CD4-positive, alpha-beta memory T cell (primary cell): ENCODE measurements at places on chromosomes 13 and 19.

GRCh38 chr13:33285420-33286124 is at the start of gene STARD13:
Gene STARD13, minus strand, starts transcription at chr13:33285755. Its CDS starts 117 bp downstream, at chr13:33285638.
- DNase-seq = no peak

DNA sequence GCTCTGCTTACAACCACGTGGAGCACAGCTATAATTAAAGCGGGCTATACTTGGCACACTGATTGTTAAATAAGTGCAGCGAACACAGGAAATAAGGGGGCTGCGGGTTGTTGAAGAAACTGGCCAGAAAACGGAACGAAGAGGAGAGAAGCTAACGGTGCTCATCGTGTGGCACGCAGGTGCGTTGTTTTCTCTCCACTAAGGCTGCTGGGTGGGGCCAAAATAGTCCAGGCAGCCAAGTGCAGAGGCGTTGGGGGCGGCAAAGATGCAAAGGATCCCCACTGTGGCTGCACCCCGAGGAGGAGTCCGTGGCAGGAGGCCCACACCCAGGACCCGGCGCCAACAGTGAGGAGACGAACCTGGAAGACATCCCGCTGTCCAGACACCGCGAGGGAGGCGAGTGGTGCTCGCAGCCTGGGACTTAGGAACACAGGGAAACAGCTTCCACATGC is 8.1 kb upstream of the ARL11 start:
- DNase-seq = no peak

DNA sequence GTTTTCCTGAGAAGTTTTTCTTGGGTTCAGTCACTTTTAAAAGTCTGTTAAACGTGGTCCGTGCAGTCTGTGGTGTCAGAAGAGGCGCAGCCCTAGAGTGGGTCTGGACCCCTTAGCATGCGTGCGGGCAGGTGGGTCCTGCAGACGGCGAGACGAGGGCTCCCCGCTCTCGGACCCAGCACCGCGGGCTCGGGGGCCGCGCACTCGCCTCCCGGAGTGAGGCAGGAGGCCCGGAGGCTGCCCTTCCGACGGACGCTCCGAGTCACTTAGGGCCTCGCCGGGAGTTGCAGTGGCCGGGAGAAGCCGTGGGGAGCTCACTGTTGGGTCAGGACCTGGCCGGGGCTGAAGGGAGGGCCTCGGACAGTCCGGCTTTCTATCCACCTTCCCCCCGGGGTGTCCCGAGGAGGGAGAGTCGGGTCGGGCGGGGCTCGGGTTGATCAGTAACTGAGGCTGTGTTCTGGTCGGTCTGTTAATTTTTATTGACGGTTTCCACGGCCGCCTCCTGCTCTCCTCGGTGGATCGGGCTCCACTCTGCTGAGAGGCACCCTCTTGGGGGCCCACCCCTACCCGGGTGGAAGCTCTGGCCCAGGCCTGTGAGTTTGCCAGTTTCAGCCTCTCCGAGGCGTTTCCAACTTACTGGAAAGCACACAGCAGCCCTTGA is 1.3 kb downstream of the PTBP1 start:
- DNase-seq = no peak

DNA sequence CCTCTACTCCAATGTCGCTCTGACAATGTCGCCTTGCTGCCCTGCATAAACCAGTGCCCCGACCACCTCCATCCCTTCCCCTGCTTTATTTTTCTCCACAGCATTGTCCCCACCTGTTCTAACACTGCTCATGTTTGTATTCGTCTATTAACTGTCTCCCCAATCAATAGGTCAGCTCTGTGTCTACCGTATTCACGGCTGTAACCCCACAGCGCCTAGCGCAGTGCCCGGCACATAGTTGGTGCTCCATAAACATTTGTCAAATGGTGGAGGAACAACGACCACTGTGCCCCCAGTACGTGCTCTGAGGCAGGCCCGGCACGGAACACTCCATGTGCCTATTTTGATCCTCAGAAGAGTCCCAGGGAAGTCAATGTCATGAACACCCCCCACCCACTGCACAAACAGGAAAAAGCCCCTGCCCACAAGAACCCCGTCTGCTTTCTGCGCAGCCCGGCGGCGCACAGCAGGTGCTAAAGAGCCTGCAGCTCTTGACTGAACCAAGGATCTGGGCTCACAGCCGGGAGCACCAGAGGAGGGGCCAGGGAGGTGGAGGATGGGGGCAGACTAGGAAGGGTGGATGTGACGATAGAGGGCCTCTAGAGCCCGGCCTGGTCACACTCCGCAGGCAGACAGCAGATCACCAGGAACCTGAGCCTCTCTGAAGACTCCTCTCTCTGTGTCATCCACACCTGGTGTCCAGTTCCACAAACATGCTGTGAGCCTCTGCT is 1.8 kb upstream of the CEACAM16 start:
- DNase-seq = no peak

GRCh38 chr19:55179606-55180484 is at the start of gene SYT5:
Gene SYT5, minus strand, starts transcription at chr19:55180289. Its CDS starts 1,248 bp downstream, at chr19:55179041.
- DNase-seq = peak; percentile 66

- DNase-seq = no peak
These were observed 250.7 kb downstream of the KCTD12 start for GRCh38 chr13:76635232-76636230.

DNA sequence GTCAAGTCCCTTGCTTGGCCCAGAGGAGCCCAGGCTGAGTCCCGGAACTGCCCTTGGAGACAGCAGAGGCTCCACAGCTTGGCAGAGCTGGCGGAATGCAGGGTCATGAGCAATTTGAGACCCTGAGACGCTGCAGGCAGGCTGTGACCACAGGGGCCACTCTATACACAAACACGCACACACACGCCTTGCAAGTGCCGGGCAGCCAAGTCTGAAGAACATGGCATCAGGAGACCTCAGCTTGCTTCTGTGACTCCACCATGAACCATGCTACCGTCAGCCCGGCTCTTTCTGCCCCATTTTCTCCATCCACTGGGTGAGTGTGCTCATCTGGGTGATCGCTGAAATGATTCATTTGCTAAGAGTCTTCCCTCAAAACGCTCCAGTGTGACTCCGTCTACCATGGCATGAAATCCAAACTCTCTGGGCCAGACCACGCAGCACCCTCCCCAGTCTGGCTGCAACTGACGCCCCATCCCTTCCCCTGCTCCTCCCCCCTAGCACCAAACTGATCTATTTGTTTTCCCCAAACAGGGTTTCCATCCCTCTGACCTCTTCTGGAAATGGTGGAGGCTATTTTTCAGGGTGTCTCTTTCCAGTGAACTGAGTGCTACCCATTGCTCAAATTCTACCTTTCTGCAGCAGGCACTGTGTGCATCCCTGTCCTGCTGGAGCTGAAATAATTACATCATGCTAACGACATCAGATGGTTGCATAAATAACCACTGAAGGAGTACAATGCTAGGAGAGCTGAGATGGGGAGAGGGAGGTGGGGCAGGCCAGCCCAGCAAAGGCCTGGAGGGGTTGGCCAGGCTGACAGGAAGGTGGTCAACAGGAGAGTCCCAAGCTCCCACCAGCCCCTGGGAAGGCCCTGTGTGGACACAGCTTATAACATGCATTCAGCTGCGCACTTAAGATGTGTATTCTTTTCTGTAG is 3.1 kb downstream of the CARS2 start:
- no peak for DNase-seq

- DNase-seq = no peak
These were observed 126.4 kb downstream of the TNFRSF19 start for GRCh38 chr13:23696610-23697009.

- DNase-seq = no peak
These were observed 15.8 kb downstream of the MRPS31 start for GRCh38 chr13:40755082-40755700.

- peak; percentile 15 for DNase-seq
These were observed 15.7 kb downstream of the PNPLA6 start for GRCh38 chr19:7550987-7551761.

DNA sequence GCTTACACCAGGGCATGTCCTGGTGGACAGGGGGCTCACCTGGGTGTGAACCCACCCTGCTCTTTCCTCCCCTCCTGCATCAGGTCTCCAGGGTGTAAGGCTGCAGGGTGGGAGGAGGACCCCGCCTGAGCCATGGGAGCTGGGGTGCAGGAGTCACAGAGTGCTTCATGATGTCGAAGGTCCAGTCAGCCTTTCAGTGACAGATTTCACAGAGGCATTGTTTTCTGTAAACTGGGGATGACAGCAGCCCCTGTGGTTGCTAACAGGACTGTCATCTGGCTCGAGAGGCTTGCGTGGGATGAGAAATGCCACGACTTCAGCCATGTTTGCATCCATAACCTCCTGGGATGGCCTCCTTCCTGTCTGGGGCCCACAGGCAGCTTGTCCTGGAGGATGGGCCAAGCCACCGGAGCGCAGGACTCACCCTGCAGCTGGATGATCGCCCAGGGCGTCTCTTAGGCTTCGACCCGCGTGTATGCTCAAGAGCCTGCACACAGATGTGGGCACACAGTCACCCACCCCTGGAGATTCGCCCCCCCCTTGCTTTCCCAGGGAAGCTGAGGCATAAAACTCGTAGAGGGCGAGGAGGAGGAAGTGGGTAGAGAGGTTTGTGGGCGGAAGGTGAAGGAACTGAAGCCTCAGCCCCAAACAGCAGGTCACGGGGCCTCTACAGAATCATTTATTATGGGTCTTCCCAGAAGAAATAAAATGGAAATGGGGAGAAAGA is 4.9 kb downstream of the NANOS3 start:
- peak; percentile 27 for DNase-seq

DNA sequence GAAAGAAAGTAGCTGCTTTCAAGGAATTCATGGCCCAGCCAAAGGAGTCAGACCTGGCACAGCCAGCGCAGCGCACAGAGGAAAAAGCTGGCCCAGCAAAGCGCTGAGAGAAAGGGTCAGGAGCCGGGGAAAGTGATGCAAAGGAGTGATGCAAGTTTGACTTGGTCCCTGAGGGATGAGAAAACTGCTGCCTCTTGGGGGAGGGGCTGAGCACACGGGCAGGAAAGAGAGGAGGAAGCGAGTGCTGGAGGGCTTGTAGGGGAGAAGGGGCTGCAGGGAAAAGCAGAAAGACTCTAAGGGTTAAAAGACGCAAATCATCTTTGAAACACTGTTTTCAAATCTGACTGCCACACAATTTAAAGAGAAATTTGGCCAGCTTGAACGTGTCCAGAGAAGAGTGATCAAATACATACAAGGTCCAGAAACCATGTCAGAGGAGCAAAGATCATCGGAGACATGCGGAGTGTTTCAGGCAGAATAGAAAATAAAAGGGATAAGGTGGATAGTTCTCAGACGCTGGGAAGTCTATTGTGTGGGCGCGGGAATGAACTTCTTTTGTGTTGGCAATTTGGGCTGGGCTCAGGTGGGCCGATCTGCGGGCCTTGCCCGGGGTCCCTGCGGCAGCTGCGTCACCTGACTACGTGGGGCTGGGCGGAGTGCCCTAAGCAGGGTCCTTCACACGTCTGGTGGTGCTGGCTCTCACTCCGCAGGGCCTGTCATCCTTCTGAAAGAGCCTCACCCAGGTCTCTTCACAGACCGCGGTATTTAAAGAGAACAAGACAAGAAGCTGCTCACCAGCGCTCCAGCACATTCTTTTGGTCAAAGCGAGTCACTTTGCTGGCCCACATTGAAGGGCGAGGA is 18.1 kb downstream of the N4BP2L1 start:
- DNase-seq = no peak

GRCh38 chr19:33819506-33819879 is 22.8 kb downstream of the KCTD15 start:
- no peak for DNase-seq

DNA sequence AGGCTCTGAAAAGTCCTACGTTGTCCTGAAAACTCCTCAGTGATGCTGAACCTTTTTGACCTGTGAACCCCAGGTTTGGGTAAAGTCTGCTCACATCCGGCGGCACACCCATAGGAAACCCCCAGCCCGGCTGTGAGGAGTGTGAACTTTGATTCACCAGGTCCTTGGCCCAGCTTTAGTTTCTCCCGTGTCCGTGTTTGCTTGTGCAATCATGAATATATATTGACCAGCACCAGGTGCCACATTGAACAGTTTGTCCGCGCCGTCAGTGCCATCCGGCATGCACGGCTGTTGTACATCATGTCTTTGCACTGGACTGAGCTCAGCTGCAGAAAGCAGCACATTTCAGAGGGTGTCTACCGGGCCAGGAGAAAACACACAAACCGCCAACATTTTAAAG is 45.3 kb downstream of the NFIC start:
- DNase-seq = no peak

GRCh38 chr19:2488942-2489731 is 13.2 kb downstream of the GADD45B start:
- no peak for DNase-seq

GRCh38 chr19:45352062-45352461 is 11.5 kb downstream of the KLC3 start:
- DNase-seq = no peak

DNA sequence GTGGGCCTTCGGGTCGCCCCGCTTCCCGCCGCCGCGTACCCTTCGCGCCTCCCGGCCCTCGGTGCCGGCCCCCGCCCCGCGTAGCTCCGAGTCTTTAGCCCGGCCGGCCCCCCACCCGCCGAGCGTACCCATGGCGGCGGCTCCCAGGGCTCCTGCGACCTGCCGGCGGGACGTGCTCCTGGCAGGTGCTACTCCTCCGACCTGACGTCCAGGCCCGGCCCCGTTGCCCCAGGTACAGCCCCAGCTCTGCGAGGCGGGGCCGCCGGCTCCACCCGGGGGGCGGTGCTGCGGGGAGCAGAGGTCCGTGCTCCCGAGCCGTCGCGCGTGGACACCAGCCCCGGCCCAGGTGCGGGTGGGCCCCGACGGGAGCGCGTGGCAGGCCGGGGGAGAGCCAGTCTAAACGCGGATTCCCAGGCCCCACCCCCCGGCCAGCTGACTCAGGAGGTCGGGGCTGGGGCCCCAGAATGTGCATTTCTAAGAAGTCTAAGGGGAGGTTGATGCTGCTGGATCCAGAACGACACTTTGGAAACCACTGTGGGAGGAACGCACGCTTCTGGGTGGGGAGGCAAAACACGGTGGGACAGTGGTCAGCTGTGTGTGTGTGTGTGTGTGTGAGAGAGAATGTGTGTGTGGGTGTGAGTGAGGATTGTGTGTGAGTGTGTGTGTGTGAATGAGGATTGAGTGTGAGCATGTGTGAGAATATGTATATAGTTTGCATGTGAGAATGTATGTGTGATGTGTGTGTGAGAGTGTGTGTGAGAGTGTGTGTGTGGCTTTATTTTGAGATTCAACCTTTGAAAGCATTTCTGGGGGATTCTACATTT is at the start of gene SLC15A1:
Gene SLC15A1, minus strand, starts transcription at position 206 of the 824 bp plus-strand sequence. Its CDS starts 74 bp downstream, at position 132.
- DNase-seq = no peak

DNA sequence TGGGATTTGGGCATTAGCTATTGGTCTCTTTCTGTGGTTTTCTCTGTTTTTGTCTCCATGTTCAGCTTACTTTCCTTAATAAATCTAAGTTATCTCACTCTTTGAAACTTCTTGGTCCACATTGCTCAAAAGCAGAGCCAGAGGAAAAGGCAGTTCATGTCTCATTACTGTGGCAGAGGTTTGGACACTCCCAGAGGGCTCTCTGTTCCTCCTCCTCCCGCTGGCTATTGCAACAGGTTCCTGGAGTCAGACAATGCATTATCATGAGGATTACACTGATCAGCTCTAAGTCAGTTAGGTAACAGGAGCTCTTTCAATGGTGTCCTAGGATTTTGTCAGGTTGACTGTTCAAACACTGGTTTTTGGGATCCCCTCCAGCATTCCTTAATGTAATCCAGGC is 298.8 kb downstream of the NDFIP2 start:
- no peak for DNase-seq

GRCh38 chr19:9010693-9011092 is 484 bp upstream of the MUC16 start:
- DNase-seq = no peak
